Left renal pelvis (tissue), 4 donors: ENCODE measurements at places on chromosomes 16 and 17. TPM values are rescaled to one million over a fixed set of nuclear protein-coding genes. Genes with fewer than 3 reads are reported as not detected.

- no peak for DNase-seq
These were observed 92.0 kb downstream of the CYLD start for GRCh38 chr16:50833929-50834328.

- DNase-seq, result no peak
These were observed 5.7 kb downstream of the CD300H start for GRCh38 chr17:74561586-74561985.

PHF23 gene
- 48.7 TPM for polyA plus RNA-seq

- DNase-seq, result no peak
These were observed 1.5 kb downstream of the TNFRSF12A start for GRCh38 chr16:3021449-3022207.
